Brain pericyte (primary cell): ENCODE measurements at places on chromosomes 5 and 9.

DNA sequence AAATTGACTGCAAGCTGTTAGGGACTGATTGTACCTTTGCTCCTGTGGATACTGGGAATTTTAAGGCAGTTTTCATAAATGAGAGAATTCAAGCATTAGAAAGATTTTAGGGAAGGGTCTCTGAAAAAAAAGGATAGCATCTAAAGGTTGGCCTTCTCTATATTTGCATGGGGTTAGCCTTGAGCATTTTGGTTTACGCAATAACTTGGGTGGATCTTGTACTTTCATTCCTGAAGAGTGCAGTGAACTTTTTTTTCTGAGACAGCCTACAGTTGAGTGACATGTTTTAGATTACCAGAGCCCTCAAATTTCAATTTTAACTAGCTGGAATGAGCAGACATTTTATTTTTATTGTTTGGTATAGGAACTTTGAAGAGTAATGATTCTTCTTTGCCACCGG is 91.6 kb upstream of the NR3C1 start:
- DNase-seq, result no peak

DNA sequence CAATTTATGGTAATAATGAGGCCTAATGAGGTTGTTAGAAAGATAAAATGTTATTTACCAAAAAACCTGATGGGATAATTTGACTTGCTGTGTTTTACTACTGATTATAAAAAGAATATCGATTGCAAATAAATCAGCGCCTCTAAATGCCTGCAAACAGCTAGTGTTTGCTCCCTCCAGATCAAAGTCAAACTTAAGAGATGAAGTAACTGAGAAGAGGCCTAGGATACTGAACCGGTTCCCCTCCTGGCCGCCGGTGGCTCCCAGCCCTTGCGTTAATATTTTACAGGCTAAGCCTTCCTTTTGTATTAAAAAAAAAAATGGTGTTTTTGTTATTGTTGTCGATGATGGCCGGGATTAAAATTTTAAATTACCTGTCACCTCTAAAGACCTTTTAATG is 2.6 kb downstream of the IRX1 start:
- no peak for DNase-seq

DNA sequence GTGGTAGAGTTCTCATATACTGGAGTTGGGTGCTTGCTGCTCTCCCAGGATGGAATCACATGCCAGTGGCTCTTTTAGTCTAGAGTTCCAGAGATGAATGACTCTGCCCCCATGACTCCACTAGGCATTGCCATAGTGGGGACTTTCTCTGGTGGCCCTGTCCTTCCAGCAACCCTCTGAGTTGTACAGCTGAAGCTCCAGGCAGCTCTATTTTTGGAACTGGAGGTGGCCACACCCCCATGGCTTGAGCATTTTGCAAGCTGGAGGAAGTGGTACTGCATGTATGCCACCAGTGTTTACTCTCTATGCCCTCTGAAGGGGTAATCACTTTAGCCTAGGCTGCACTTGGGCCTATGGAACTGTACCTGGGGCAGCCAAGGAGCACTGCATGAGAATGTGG is 112.6 kb downstream of the RANBP17 start:
- DNase-seq, result no peak

GRCh38 chr5:5650949-5651348 is 228.5 kb downstream of the ICE1 start:
- no peak for DNase-seq

DNA sequence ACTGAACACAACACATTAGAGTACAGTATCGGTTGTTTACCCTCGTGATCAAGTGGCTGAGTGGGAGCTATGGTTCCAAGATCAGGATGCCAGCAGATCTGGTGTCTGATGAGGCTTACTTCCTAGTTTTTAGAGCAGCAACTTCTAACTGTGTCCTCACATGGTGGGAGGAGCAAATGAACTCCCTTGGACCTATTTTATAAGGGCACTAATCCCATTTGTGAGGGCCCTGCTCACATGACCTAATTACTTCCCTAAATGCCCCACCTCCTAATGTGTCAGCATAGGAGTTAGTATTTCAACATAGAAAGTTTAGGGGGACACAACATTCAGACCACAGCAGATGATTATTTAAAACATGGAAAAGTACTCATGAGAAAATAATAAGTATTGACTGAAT is 111.8 kb downstream of the GCNT1 start:
- no peak for DNase-seq

DNA sequence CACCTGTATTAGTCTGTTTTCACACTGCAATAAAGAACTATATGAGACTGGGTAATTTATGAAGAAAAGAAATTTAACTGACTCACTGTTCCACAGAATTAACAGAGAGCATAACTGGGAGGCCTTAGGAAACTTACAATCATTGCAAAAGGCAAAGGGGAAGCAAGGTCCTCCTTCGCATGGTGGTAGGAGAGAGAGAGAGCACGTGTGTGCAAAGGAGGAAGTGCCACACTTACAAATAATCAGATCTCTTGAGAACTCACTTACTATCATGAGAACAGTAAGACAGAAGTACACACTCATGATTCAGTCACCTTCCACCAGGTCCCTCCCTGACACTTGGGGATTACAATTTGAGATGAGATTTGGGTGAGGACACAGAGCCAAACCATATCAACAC is 258.7 kb downstream of the TRIM32 start:
- DNase-seq, result no peak

GRCh38 chr5:31496301-31496700 is 35.6 kb downstream of the DROSHA start:
- no peak for DNase-seq

GRCh38 chr5:160675988-160676387 is 176.0 kb downstream of the ATP10B start:
- no peak for DNase-seq

DNA sequence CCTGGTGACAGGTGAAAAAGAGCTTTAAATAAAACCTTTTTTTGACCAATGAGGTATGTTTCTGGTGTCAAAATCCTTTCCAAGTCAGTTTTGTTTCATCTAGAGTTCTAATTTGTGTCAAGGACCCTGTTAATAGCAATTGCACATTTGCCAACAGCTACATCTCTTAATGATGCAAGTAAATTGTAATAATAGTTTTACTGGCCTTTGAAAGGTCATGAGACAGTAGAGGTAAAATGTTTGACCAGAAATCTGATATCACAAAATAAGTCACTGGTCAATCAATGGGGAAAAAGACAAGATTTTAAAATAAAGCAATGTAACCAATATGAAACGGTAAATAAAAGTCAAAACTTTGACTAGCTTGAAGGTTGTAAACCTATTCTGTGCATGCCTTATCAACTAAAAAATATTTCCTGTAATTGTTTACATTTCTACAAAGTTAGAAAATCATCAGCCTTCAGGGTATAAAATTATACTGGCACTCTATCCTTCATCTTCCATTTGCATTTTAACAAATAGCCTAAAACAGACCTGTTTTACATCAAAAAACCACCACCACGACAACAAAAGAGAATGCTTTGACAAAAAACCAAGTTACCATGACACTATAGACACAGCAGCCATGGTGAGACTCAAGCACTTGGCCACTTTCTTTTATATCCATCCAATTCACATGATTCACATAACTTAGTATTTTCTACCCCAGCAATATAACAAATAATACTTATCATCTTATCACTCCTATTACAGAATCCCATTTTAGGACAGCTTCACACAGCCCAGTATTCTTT is 3.0 kb downstream of the NADK2 start:
- DNase-seq, result no peak

DNA sequence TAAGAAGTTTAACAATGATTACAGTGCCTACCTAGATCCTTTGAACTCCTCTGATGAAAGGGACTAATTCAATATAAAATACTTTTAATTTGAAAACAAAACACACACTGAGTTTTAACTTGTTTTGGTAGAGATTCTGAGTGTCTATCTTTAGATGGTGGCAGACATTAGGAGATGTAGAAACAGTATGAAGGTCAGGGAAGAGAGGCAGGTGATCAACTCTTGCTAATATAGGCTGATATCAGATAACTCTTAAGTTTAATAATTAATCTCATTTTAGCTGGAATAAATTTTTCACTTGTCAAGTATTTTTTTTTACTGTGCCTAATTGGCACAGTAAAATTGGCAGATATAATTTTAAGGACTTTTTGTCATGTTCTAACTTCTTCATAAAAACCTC is 30.8 kb downstream of the POC5 start:
- DNase-seq, result no peak

DNA sequence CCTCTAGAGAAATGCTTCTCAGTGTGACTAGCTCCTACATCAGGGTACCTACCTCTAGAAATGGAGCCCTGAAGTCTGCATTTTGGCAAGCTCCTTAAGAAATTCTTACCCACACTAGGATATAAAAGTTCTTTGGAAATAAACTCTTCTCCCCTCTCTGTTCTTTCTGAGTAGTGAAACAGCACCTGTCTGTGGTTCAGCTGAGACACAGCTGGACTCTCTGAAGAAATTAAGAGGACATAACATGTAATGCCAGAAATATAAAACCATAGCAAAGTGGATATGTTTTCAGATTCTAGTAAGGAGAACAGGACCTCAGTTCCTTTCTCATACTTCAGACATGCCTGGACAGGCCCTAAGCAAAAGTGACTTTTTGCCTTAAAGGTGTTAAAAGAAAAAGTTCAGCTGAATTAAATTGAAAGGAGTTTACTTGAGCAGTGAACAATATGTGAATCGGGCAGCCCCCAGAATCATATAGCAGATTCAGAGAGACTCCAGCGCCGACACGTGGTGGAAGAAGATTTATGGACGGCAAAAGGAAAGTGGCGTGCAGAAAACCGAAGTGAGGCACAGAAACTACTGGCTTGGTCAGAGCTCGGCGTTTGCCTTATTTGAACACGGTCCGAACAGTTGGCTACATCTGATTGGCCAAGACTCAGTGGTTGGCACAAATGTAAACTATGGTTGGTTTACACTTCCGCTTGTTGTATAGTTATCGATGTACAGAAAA is 64.5 kb downstream of the PRKACG start:
- no peak for DNase-seq

DNA sequence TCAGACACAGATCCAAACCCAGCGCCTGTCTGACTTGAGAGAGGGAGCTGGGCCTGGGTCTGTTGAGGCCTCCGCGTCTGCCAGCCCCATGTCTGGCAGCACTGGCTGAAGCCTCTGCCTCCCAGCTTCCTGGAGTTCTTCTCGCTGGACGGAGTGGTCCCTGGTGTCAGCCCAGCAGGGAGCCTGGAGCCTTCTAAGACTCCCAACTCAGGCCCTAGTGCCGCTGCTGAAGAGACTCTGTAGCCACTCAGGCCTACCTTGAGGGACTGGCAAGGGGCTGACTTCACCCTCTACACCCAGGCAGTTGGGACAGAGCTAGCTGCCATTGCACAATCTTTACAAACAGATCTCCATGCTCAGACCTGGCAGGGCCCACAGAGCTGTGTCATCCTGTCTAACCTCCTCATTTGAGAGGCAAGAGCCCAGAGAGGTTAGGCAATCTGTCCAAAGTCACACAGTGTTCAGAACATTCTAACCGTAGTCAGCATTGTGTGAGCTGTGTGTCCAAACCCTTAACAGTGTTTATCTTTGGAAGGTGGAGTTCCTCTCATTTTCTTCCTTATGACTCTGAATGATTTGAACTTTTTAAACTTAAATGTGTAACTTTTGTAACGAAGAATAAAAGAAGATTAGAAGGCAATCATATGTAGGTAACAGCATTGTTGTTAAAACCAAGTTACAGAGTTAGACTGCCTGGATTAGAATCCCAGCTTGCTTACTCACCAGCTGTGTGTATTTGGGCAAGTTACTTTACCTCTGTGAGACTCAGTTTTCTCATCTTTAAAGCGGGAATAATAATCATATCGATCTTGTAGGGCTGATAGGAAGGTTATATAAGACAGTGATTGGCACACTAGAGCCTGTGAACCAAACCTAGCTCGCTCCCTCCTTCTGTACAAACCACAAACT is 4.6 kb upstream of the DUSP1 start:
- no peak for DNase-seq
